Nucleus accumbens (tissue), 56 donors: ENCODE measurements at places on chromosomes 7 and 10.

- DNase-seq, result no peak
Measured at GRCh38 chr7:23012186-23012585, 1.7 kb downstream of the HYCC1 start.

DNA sequence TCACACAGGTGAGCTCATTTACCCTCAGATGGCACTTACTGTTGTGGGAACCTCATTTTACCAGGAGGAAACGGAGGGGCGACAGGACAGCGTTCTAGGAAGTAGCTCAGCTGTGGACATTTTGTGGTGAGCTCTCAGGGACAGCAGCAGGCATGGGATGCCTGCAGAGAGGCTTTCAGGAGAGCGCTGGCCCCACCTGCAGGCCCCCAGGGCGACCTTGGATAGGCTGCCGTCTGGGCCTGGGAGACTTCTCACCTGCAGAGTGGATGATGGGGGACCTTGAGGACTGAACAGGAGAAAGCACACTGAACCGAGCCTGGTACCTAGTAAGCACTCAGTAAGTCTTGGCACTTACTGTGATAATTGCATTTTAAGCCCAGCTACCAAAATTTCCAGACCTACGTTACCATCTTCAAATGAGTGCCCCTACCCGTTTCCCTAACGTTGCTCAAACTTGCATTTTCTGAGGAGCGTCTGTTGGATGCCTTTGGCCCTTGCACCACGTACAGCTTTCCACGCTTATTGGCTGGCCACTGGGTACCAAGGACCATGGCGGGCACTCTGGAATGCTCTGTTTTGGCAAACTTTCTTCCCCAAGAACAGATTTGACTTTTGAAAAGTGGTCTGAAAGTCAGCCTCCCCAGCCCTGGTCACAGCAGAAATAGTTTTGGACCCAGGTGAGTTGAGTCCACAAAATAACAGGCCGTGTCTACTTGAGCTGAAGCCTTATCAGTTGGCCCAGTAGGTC is 223.4 kb downstream of the EBF3 start:
- DNase-seq, result no peak

DNA sequence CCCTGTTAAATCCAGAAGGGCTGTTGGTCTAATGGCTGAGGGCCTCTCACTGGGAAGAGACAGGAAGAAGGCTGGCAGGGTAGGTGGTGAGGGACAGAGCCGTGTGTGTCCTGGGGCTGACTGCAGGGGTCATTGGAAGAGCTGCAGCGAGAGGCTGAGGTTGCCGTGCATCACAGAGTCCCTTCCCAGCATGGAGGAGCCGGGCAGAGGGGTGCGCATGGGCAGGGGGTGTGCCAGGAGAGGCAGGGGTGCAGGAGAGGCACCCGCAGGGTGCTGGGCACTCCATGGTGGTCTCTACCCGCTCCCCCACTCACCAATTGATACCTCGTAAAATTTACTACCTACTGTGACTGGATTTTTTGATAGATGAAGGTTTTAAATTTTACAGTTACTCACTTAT is 124.3 kb downstream of the ACTR3B start:
- DNase-seq, result no peak

DNA sequence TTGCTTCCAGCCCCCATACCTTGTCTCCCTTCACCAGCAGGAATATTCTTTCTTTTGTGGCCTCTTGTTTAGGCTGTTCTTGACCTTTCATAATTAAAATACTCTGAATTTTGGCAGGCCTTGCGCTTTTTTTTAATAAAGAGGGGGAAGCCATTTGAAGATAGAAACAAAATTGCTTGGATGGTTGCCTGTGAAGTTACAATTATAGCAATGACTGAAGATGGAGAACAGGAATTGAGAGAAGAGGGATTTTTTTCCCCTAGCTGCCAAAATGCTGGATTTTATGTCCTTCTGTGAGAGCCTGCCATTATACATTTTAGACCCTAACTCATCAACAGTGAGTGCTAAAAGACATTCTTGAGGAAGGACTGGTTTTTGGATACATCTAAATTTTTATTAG is 24.8 kb downstream of the FGFBP3 start:
- DNase-seq, result no peak

GRCh38 chr7:25087855-25088254 is 37.2 kb downstream of the CYCS start:
- no peak for DNase-seq
